ENCODE measurements at places on chromosomes 12 and 14.
A peak's percentile ranks its signal among the peaks of the same experiment; 100 is the strongest.

DNA sequence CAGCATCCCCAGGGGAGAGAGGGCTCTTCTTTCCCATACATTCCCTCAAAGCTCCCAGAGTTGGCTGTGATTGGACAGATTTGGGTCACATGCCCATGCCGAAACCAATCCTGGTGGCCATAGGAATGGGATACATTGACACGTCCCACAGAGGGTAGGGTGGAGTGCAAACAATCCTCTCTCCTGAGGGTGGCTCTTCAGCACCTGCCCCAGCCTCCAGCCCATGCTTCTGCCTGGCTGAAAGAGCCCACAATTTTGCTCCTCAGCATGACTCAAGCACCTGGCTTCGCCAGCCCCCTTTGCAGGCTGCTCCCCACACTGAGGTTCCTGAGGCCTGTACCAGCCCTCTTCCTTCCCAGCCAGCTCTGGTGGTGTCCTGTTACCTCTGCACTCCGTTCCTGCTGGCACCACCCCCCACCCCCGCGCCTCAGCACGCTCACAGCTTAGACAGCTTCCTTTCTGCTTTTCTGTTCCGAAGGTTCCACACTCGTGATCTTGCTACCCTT, 71.7 kb downstream of the CCDC92 start:
- DNase-seq: no peak

GRCh38 chr12:81644503-81644902, 114.6 kb downstream of the PPFIA2 start:
- DNase-seq: no peak

DNA sequence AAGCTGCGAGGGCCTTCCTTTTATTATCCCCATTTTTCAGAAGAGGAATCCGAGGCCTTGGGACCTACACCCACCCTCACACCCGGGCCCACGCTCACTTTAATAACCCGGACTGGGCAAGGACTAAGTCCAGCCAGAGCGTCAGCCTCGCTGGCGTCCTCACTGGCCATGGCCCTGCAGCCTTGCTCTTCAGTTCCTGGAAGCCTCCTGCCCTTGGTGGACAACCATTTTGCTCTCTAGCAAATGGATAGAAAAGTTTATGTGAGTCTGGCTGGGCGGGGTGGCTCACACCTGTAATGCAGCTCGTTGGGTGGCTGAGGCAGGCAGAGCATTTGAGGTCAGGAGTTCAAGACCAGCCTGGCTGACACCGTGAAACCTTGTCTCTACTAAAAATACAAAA, 9.8 kb downstream of the RTL1 start:
- DNase-seq: no peak

DNA sequence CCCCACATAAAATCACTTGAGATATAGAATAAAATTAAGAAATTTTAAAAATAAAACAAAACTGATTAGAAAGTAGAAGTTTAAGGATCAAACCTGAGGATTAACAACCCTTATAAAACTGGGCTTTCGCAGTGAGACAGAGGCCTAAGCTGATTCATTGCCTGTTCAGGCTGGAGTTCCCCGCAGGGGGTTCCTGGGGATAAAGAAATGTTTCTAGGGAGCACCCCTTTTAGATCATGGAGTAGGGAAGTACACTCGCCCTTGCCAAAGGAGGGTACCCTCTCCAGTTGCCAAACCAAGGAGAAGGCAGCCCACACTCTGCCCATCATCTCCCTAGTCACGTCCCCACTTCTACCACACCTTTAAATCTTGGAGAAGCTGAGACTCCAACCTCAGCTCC, 6.8 kb downstream of the GLIPR1 start:
- no peak for DNase-seq

DNA sequence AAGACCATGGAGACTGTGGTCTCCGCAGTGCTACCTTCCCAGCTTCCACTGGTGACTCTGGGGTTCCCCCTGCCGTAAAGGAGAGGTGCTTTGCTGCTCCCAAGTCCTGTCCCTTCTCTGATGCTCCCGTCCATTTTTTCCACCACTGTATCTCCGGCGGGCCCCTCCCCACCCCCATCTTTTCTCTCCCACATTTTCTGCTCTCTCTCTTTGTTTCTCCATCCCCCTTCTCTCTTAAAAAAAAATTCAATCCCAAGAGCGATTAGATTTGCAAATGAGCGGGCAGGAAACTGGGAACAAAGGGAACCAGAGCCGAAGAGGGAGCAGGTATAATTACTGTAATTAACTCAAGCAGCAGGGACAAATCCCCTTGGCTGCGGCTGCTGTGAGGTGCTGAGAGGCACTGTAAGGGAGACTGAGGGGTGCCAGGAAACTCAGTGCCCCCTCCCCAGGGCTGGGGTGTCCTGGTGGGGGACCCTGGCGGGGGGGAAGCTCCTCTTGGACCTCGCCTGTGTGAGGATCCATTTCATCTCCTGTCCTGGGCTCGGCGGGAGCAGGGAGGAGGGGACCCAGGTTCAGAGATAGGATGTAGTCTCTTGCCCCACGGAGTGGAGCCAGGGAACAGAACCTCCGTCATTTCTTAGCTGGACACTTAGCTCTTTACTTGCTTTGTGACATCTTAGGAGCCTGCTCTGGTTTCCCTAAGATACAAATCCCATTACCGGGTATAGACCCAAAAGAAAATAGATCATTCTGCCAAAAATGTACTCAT, 140.4 kb upstream of the NRXN3 start:
- no peak for DNase-seq

DNA sequence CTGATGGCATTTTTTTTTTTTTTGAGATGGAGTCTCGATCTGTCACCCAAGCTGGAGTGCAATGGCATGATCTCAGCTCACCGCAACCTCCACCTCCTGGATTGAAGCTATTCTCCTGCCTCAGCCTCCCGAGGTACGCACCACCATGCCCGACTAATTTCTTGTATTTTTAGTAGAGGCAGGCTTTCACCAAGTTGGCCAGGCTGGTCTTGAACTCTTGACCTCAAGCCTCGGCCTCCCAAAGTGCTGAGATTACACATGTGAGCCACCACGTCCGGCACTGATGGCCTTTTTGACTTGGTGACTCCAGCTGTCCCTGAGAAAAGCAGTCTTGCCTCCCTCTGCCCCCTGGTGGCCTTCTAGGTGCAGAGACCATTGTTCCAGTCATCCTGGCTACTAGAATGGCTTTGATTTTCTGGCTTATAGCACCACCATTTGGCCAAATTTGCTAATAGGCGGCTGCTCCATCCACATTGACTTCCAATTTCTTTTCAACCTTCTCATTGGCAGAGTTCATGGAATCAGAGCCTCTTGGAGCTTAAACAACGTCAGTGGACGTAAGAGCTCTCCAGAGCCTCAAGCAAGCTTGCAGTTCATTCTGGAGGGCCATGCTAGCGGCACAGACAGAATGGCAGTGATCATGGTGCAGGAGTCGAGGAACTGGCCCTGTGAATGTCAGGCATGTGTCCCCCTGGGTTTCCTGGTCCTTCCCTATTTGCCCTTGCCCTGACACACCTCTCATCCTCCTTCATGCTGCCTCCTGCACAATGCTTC, 25.4 kb upstream of the EIF4B start:
- DNase-seq: peak; percentile 59

DNA sequence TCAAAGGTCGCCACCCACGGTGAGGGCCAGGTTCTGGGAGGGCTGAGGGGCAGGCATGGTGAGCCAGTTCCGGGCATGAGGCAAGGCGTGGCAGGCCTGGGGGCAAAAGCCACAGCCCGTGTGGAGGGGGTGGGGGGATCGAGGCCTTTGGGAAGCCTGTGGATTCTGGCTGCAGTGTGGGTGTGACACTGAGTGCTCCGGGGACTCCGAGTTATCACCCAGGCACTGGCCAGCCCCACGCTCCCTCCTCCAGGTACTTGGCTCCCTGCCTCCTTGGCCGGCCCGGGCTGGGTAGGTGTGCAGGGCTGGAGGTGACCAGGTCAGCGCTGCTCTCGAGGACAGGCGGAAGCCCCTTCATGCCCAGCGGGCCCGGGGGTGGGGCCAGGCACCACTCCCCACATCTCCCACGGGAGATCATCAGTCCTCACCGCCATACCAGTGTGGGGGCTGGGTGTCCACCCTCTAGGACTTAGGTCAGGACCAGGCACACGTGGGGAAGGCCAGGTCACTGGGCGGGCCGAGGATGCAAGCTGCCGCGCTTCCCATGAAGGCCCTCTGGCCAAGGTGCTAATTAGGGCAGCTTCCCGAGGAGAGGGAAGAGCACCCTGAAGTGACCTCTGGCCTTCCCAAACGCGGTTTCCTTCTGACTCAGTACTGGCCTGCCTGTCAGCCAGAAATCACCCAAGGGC, 34.1 kb upstream of the TDRD9 start:
- DNase-seq: no peak

DNA sequence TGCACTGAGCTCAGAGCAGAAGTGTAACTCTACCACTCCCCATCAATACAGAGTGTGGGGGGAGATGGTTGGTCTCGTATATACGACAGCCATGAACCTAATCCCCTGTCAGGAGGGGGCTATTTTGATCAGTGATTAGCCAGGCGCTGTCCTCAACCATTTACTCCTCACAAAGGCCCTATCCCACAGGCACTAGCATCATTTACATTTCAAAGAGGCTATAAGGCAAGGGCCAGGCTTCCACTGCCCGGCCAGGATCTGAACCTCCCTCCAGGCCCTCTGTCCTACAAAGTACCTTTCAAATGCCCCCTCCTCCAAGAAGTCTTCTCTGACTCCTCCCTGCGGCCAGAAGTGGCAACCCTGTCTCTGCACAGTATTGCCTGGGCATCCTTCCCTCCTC, 74.7 kb downstream of the ITPK1 start:
- DNase-seq: no peak

DNA sequence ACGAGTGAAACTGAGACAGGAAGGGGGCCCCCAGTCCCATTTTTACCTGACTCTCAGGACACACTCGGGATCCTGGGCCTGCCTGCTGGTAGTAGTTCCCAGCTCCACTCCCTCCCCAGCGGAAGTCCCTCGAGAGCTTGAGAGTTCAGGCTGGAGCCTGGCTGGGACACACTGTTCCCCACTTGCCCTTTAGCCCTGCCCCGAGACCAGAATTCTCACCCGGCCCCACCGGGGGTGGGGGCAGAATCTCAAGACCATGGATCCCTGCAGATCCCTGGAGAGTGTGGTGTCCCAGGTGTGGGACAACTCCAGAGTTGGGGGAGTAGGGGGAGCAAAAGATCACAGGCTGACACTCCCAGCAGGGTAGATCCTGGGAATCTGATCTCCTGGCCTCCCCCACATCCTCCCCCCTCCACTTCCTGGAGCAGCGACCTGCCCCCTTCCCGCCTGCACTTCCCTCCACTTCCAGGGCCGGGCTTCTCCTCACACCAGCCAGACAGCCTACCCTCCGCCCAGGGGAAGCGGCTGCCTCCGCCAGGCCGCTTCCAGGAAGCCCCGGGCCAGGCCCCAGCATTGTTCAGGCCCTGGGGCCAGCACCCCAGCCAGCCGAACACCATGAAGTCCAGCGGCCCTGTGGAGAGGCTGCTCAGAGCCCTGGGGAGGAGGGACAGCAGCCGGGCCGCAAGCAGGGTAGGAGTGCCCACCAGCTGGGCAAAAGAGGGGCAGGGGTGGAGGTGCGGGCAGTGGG, at the start of gene TNS2:
Gene TNS2 (plus strand): TSS at position 495 of the 748 bp plus-strand sequence. CDS start 121 bp downstream, at position 616.
- no peak for DNase-seq

DNA sequence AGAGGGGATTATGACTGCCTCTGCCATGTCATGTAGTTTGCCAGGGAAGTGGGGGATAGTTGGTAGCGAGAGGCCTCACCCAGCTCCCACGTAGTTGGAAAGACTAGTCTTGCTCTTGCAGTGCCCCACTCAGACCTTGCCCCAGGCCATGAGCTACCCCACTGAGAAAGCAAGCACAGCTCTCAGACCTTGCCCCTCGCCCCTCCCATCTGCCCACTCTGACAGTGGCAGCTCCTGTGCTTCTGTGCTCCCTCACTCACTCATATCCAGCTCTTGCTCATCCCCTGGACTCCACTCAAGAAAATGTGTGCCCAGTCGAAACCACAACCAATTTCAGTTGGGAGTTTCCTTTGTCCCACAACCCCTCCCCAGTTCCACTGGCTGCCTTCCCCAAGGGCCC, 55.5 kb upstream of the BDKRB2 start:
- no peak for DNase-seq

DNA sequence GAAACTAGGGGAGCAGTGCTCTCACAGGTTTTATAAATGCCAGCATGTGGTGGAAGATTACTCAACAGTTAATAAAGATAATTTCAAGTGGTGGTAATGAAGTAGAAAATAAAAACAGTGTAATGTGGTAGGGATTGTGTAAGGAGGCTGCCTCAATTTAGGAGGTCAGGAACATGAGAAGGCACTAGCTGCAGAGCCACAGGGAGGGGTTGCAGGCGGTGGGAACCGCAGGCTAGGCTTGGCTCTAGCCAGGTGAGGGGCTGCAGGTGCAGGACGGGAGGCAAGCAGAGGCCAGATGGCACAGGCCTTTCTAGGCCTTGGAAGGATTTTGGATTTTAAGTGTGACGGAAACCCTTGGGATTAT, 768 bp downstream of the METTL25 start:
- DNase-seq: no peak

DNA sequence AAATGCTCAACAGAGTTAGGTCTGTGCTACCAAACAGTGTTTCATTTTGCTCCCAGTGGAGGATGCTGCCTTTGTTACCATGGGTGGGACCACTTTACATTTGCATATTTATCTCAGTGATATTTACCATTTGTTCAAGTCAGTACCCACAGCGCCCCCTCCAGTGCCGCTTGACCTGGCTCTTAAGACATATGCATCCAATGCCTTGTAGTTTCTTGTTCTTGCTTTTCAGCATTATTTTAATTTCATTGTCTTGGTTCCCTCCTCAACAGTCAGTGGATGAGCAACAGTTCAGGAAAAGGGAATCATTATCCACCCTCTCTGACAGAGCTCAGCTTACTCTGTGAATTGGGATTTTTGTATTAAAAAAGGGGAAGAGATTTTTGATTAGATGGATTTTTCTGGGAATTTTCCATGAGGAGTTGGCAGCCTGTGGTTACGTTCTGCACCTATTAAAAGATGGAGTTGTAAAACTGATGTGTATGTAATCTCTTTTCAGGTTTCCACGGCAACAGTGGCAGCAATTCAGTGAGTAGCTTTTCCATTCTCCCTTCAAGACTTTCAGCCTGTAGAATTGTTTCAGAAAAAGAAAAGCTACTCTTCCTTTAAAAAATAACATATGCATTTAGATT, 240.5 kb upstream of the DAAM1 start:
- no peak for DNase-seq

DNA sequence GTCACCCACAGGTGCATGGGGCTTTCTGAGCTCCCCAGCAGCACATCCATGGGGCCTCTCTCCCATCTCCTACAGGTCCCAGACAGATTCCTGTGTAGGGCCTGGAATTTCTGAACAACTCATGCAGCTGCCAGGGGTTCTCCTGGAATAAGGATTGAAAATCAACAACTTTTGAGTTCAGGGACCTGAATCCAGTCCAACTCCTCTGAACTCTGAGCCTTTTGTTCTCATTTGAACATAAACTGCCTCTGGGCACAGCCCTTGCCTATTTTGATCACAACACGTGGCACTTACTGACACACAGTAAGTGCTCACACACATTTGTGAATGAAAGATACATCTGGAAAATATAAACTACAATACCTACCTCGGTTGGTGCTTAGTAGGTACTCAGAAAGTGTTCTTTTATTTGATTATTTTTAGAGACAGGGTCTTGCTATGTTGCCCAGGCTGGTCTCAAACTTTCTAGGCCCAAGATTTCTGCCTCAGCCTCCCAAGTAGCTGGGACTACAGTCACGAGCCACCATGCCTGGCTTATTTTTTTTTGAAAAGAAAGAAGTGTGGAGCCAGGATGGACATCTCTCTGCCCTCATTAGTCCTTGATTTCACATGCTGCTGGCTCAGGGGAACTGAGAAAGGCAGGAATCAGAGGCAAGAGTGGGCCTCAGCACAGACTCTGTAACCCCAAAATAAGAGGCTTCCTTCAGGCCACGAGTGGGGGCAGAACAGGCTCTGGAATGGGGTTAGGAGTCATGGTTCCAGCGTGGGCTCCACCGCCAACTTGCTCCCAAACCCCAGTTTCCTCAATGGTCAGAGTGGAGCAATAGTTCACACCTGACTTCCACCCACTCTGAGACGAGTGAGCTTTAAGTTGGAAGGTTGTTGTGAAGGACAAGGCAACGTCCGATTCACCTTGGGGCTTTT, 27.0 kb downstream of the SYNE3 start:
- no peak for DNase-seq

Measured in central memory CD8-positive, alpha-beta T cell (primary cell).